Stimulated activated CD8-positive, alpha-beta memory T cell treated with anti-CD3 and anti-CD28 coated beads, Interleukin-7, amount 100 ng/mL, for 1 hour (primary cell): ENCODE measurements at places on chromosomes 2 and 18.

GRCh38 chr2:103293742-103294077, 531.9 kb downstream of the TMEM182 start:
- no peak for DNase-seq

- DNase-seq: no peak
Observed at GRCh38 chr18:11761553-11761952, 72.5 kb downstream of the GNAL start.

GRCh38 chr2:158635961-158636601, 159.0 kb upstream of the DAPL1 start:
- DNase-seq: no peak

DNA sequence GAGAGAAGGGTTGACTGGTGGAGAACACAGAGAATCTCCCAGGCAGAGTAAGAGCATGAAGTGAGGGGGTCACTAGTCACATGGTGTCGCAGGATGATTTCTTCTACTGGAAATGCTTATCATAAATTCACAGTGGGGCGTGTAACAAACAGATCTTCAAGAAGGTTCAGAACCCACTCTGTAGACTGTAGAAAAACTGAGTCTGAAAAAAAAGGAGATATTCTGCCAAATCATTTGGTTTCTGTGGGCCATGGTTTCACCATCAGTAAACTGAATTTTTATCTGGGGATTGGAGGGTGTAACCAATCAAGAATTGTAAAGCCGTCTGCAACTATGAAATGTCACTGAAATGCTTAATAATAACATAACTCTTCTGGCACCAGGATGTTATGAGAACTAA, 15.0 kb downstream of the TPGS2 start:
- no peak for DNase-seq
